ENCODE measurements at places on chromosomes 1 and 21.

DNA sequence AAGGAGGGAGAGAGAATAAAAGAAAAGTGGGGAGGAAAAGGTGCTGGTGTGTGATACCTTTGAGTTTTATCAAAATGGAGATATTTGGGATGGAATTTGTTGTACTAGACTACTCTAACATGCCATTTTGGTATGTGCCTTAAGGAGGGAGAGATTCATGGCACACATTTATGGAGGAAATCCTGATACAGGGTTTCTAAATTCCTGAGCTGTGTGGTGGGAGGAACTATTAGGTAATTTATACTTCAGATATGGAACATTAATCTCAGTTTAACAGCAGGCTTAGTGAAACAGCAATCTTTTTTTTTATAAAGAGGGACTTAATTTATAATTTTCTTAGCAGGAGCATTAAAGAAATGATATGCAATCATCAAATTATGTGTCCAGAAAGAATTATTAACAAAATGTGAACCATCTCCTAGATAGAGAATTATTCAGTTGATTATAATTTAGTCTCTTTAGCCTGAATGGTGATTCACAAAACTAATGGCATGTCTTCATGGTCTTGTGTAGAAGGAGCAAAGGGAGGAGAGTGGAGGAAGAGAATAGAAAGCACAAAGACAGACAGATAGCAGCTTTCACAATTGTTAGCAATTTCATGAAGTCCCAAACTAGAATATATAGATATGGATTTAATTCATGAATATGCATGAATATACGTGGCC, 301.6 kb downstream of the HLX start:
- no peak for DNase-seq

- DNase-seq = no peak
These were observed 6.4 kb downstream of the PPP2R5A start for GRCh38 chr1:212291505-212292134.

GRCh38 chr21:28431022-28431421, 561.7 kb downstream of the LTN1 start:
- no peak for DNase-seq

DNA sequence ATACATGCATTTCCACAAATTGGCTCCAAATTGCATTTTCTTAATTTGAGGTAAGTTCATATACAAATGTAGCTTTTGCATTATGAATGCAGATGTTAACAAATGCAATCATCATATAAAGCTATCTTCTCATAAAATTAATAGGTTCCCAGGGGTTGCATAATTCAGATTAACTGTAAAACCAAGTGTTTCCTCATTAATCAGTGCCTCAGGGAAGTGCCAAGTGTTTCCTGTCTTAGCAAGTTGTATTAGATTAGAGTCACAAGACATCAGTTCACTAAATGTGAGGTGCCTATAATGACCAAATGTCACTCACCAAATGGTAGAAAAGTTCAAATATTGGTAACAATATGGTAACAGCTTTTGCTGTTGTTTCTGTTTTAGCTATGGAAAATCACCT, 140.8 kb downstream of the PTGER3 start:
- DNase-seq = no peak

DNA sequence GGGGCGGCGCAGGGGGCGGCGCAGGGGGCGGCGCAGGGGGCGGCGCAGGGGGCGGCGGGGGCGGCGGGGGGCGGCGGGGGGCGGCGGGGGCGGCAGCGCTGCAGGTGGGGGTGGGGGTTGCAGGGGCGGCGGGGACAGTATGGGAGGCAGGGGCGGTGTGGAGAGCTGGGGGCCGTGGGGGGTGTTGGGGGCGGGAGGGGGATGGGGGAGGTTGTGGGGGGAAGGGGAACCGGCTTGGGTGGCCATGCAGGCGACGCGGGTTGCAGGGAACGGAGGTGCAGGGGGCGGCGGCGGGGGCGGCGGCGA, 13.0 kb upstream of the SLC19A1 start:
- no peak for DNase-seq

DNA sequence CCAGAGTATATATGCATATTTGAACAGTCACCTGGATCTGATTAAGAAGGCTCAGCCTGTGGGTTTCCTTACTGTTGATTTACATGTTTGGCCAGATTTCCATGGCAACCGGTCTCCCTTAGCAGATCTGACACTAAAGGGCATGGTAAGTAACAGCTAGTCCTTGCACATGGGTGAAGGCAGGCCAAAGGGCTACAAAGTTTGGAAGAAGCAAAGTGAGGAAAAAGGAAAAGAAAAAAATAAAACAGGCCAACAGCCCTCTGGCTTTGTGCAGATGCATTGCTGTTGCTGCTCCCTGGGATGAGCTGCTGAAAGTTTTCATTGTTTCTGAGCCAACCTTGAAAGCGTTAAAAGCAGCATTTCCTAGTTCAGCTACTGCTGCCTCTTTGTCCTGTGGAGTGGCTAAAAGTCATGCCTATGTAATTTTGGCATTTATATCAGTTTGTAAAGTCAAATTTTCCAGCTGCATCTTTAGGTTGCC, 176.5 kb upstream of the HOOK1 start:
- DNase-seq = no peak

- no peak for DNase-seq
These were observed 23.3 kb upstream of the ACBD6 start for GRCh38 chr1:180525715-180526039.

DNA sequence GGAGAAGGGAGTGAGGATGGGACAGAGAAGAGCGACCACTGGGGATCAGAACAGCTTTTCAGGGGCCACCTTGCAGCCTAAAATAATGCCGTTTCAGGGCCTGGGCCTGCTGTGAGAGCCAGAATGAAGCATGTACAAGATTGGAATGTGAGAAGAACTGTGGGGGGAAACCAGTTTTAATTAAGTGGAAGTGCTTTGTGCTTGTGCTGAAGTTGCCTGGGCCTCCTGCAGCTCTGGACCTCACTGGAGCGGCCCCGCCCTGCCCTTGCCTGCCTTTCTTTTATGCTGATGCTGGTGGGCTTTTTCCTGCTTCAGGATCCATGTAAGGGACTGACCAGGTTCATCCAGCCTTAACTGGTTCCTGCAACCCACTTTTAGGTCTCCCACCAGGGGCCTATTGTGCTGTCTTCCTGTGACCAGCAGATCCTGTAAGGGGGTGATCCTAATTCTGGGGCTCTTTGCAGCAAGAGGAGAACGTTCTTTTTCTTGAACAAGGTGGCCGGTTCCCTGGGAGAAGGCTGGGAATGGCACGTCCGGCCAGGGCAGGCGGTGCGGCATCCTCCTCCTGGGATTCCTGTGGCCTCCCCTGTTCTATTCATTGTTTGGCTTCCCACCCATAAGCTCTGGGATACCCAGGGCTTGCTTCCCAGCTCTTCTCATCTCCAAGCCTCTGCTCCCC, 3.2 kb downstream of the C1orf226 start:
- DNase-seq = no peak

- no peak for DNase-seq
These were observed 133.7 kb upstream of the RUNX3 start for GRCh38 chr1:25063591-25064416.

DNA sequence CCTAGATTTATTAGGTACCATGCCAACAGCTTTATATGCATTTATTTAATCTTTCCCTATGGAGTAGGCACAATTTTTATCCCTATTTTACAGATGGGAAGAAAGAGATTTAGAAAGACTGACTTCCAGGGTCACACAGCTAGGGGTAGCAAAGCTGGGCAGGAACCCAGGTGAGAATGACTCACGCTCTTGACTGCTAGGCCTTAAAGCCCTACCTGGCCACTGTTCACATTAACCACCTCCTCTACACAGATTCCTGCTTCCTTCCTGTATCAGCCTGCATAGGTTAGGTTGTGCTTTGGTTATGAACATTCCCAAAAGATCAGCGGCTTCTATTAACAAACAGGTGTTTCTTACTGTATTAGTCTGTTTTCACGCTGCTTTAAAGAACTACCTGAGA, 53.2 kb downstream of the DNAJC6 start:
- no peak for DNase-seq
